ENCODE measurements at places on chromosomes 16 and 17.

DNA sequence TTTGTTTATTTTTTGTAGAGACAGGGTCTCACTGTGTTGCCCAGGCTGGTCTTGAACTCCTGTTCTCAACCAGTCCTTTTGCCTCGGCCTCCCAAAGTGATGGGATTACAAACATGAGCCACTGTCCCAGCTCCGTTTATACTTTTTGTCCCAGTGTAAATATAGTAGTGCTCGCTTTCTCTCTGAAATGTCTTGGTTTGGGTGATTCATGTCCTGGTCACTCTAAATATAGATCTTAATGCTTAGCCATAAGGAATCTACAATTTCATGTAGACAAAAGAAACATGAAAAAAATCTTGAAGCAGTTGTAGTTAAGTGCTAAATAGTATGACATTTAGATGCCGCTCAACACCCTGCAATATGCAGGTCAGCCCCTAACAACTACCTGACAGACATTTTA, 126.9 kb downstream of the KATNIP start:
- no peak for DNase-seq

DNA sequence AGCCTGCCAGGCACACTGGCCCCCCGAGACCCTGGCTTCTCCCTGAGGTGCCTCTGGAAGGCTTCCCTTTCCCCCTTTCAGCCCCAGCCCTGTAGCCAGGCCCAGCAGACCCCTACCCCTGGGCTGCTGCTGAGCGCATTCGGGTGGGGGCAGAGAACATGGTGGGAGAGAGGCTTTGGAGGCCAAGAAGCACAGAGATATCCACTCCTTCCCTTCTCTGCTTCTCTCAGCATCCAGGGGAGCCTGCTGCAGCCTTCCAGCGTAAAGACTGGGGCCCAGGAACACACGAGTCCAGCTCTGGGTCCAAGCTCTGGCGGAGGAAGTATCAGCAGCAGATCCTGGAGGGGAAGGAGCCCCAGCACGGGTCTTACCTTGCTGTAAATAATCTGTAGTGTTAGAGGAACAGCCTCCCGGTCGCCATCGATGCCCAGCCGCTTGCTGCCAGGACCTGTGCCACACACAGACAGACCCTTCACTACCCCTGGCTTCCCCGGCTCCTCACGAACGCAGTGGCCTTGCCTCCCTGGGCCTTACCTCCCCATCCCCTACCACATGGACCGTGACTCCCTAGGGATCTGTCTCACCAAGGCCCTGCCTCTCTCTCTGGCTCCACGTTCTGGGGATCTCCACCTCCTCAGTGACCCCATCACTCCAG, 17.0 kb upstream of the PIK3R6 start:
- DNase-seq: no peak

DNA sequence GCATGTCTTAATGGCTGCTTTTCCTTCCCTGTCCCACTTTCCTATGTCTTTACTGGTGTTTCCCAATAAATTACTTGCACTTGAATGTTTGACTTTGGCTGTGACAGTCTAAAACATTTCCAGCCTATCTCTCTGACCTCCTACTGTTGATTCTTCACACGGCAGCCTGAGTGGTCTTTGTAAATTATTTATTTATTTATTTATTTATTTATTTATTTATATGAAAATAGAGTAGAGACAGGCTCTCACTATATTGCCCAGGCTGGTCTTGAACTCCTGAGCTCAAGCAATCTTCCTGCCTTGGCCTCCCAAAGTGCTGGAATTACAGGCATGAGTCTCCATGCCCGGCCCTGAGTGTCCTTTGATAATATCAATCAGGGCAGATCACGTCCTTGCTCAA, 28.4 kb upstream of the LYRM9 start:
- no peak for DNase-seq

- no peak for DNase-seq
These were observed 726.9 kb downstream of the CDH8 start for GRCh38 chr16:61309386-61309785.

- DNase-seq: no peak
These were observed 19.5 kb upstream of the GAS7 start for GRCh38 chr17:10217916-10218315.

GRCh38 chr16:19071811-19072777, 4.7 kb downstream of the COQ7 start:
- DNase-seq: no peak

DNA sequence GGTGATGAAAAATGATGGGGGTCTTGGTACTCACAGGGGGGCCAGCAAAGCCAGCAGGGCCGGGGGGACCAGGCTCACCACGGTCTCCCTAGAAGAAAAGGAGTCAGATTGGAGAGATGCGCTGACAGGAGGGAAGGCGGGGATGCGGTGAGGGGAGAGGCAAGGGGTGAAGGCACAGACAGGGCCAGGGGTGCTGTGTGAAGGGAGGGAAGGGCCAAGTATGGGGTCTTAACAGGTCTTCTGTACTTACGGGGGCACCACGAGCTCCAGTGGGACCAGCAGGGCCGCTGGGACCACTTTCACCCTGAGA, 11.2 kb downstream of the COL1A1 start:
- no peak for DNase-seq

GRCh38 chr16:1379304-1380076, 27.8 kb downstream of the GNPTG start:
- no peak for DNase-seq

DNA sequence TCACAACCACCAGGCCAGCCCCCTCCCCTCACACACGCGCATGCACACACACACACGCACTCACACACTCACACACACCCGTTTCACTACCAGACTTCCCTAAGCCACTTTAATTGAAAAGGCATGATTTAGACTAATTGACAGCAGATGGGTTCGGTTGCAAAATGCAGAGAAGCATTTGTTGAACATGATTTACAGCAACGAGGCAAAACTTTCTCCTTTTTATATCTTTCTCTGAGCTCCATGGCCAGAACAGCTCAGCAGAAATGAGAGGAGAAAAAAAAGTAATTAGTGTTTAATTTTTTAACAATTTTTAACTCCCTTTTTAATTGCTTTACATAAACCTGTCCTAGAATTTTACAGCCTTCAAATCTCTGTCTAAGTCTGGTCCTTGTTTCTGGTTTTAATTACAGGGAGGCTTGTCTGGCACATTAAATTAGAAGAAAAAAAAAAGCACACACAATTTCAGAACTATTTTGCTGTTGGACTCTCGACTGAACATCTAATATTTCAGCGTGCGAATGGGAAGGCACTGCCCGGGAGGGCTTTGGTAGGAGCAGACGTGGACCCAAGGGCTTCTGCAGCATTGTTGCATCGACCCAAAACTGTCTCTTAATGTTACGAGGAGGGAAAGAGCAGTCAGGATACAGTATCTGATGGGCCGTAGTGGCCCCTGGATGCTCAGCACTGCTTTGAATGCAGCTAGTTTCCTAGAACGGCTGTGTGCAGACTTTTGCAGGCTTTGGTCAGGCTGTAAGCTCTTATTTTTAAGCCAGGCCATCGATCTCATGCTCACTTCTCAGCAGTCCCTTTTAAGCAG, 255.9 kb downstream of the SOX9 start:
- no peak for DNase-seq

DNA sequence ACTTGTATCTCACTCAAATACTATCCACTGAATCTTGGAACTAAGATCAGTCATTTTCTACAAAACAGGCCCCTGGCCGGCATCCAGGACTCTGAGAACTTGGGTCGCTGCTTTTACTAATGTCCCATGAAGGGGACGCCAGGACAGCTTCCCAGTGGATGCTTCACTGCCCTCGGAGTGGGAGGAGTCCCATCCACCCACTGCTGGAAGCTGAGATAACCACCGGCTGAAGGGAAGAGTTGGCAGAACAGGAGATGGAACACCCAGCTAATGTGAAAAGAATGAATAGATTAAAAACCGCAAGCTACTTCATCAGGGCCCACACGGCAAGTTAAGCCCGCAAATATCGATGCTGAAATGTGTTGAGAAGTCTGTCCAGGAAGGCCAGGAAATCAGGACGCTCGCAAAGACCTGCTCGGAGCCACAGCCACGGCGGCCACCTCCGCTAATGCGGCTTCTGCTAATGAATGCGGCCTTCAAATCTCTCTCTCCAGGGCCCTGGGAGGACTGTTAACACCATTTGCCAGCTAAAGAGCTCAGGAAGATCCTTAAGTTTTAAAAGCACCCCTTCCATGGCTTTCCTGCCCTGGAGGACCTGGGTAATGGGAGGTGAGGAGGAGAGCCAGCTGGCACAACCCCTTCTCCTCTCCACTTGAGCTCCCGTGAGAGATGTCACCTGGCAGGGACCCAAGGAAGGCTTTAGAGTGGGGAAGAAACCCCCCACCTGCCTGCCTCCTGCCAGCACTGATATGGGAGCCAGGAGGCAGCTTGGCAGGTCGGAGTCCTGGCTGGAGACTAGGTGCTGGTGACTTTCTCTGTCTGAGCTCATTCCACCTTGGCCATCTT, 226.6 kb upstream of the RPL38 start:
- no peak for DNase-seq

DNA sequence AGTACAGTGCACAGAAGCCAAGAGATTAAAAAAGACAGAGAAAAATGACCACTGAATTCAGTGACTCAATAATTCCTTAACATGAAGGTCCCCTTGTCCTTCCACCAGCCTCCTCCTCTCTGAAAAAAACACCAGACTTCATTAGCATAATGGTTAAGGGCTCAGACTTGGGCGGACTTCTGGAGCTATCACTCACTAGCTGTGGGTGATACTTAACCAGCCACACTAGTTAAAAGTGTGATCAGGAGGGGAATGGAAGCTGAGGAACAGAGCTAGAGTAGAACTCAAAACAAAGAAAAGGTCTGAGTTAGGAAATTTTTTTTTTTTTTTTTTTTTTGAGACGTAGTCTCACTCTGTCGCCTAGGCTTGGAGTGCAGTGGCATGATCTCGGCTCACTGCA, 23.2 kb downstream of the ZNF652 start:
- DNase-seq: no peak

DNA sequence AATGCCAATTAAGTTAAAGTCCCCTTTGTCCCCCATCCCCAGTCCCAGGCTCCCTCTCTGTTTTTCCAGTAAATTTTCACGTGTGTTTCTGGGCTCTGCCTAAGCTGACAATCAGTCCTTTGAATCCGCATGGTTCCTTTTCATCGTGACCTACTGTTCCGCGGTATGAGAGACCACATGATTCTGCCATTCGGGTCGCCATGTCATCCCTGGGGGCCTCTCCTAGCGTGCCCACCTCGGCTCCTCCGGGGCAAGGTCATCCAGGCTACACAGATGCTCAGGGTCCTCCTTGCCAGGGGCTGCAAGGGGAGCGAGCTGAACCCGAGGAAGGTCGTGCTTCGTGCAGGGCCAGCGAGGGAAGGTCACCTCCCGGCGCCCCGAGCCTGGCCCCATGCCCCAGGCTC, 157.6 kb downstream of the RAB11FIP4 start:
- no peak for DNase-seq

- peak; percentile 25 for DNase-seq
These were observed at the start of gene TEKT1 for GRCh38 chr17:6831661-6832263. TEKT1 (minus strand) TSS chr17:6831729; CDS start chr17:6830376, 1,353 bp downstream.

GRCh38 chr17:32019228-32019627, 12.0 kb downstream of the LRRC37B start:
- DNase-seq: no peak

DNA sequence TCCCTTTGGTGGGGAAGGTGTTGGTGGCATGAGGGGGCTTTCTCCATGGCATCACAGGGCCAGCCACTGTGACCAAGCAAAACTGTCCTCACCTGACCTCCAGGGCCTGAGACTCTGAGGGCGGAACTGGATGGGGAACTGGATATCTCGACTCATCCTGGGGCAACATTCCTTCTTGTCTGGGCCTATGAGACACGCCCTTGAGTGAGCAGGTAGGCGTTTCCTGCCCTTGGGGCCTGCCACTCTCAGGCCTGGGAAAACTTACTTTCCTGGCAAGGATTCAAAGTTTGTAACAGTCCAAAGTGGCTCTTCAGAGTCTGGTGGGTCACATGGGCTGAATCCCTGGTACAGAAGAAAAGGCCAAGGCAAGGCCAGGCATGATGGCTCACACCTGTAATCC, 9.6 kb downstream of the MT1X start:
- no peak for DNase-seq

GRCh38 chr17:81553616-81554181, 1.5 kb upstream of the FAAP100 start:
- DNase-seq: no peak

- no peak for DNase-seq
These were observed 3.0 kb downstream of the PFN1 start for GRCh38 chr17:4945176-4945943.

- no peak for DNase-seq
These were observed 650 bp downstream of the KIAA0753 start for GRCh38 chr17:6639586-6640535.

DNA sequence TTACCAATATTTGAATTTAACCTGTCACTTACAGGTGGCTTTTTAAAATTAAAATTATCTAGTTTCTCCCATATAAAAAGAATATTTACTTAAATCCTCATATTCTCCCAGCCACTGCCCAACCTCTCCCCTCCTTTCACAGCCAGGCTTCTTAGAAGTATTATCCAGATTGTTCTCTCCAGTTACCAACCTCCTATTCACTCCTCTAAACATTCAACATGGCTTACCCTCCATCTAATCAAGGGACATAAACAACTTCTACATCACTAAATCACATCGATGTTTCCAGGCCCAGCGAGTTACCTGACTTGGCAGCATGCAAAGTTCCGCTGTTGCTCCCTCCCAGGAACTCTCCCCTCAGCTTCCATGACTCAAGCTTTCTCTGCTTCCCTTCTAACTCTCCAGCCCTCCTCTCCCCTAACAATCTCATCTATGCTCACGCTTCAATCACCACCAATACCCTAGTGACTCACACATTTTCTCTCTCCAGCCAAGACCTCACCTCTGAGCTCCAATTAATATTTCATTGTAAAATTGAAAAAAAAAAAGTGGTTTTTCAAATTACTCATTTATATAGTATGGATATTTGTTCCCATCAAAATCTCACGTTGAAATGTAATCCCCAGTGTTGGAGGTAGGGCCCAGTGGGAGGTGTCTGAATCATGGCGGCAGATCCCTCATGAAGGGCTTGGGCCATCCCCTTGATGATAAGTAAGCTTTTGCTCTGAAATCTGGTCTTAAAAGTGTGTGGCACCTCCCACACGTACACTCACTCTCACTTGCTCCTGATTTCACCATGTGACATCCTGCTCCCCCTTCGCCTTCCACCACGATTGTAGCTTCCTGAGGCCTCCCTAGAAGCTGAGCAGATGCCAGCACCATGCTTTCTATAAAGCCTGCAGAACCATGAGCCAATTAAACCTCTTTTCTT, 88.5 kb downstream of the HELZ start:
- no peak for DNase-seq

- no peak for DNase-seq
These were observed 10.4 kb downstream of the C16orf46 start for GRCh38 chr16:81066681-81067080.

GRCh38 chr17:66353937-66354401, 51.6 kb downstream of the PRKCA start:
- no peak for DNase-seq

DNA sequence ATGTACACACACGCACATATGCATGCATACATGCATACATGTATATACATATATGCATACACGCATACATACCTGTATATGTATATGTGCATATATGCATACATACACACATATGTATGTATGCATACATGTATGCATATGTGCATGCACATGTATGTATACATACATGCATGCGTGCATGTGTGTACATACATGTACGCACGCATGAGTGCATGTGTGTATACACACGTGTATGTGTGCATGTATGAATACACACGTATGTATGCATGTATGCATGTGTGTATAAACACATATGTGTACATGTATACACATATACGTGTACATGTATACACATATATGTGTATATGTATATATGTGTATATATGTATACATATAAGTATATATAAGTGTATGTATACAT, 28.5 kb upstream of the DLX3 start:
- DNase-seq: no peak

- DNase-seq: no peak
These were observed 7.1 kb downstream of the MRPL28 start for GRCh38 chr16:363110-363765.

GRCh38 chr16:3838600-3839401, 41.7 kb downstream of the CREBBP start:
- no peak for DNase-seq
